ENCODE measurements at places on chromosomes 12 and 14.

DNA sequence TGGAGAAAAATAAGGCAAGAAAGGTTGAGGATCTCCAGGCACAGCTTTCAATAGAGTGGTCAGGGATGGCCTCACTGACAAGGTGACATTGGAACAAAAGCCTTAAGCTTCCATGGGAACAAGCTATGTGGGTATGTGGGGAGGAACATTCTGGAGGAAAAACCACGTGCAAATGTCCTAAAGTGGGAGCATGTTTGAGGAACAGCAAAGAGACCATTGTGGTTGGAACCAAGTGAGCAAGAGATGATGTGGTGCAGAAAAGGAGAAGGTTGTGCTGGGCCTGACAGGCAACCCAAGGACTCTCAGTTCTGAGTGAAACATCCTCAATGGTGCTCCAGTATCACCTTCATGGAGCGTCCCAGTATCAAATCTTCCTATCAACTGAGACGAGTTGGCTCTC is 184.0 kb downstream of the CAND1 start:
- DNase-seq, result no peak

- DNase-seq, result no peak
These were observed 520 bp downstream of the KSR2 start for GRCh38 chr12:117968151-117968789.

- no peak for DNase-seq
These were observed 881 bp downstream of the PYGL start for GRCh38 chr14:50943261-50943942.

DNA sequence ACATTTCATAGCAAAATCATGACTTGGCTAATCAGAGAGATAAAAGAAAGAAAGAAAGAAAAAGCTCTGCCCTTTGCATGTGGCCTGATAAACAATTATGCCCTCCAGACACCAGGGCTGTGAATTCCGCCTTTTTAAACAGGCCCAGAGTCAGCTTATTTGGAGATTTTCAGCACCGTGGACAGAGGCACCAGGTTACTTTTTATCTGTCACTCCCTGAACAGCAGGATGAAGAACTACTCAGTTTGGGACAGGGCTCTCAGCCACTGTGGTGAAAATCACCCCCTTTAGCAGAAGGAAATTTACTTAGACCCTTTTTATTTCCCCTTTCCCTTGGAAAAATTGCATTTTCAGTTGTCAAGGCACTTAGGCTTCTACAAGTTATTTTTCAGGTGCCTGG is 359.9 kb downstream of the NRXN3 start:
- DNase-seq, result no peak

DNA sequence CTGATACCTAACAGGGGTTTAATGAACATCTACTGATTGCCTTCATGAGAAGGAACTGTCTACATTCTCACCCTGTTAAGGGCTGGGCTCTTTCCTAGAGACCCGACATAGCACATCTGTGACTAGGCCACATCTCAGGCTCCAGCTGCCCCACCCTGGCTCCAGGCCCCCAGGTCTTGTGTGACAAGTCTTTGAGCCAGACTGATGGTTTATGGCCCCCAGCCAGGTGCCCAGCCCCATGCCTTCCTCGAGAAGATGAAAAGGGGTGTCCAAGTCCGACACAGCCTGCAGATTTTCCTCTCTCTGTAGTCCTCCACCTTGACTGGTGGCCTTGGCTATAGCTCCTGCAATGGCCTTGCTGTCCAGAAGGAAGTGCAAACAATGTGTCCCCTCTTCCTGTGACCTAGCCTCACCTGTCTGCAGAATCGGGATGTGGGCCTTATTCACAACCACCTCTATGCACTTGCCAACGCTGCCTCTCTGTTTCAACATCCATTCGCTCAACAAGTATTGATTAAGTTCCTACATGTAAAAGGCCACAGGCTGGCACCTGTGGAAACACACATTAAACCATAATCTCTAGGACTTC is 4.2 kb downstream of the ACTN1 start:
- DNase-seq, result no peak

GRCh38 chr12:22474970-22475720 is 69.2 kb downstream of the C2CD5 start:
- DNase-seq, result no peak

- no peak for DNase-seq
These were observed 2.2 kb upstream of the GUCY2C start for GRCh38 chr12:14698555-14698954.

- no peak for DNase-seq
These were observed 152.1 kb downstream of the SLC8A3 start for GRCh38 chr14:70036665-70037064.

DNA sequence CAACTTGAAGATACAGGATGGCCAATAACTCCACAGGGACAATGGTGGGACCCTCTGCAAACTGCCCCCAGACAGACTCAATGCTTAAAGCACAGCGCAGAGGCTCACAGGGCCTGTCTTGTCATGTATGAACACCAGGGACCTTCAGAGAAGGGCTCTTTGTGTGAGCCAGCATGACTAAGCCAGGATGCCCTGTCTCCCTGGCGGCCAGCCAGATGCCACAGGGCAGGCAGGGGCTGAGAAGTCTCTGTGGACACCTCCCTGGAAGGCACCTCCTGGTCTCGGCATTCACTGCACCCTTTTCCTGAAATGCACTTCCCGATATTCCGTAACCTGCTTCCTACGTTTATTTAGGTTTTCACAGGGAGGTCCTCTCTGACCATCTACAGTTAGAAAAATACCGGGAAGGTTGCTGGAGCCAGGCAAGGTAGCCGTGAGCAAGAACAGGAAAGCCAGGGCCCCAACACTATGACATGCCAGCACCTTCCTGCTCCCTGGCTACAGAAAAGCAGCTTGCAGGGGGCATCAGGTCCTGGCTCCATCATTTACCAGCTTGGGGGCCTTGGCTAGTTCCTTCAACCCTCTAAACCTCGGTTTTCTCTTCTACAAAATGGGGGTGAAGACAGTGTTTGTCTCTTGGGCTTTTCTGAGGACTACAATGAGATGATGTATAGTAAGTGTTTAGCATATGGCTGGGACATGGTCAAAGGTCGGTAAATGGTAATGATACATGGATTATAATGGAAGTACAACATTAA is 65.0 kb downstream of the PITPNM2 start:
- no peak for DNase-seq

DNA sequence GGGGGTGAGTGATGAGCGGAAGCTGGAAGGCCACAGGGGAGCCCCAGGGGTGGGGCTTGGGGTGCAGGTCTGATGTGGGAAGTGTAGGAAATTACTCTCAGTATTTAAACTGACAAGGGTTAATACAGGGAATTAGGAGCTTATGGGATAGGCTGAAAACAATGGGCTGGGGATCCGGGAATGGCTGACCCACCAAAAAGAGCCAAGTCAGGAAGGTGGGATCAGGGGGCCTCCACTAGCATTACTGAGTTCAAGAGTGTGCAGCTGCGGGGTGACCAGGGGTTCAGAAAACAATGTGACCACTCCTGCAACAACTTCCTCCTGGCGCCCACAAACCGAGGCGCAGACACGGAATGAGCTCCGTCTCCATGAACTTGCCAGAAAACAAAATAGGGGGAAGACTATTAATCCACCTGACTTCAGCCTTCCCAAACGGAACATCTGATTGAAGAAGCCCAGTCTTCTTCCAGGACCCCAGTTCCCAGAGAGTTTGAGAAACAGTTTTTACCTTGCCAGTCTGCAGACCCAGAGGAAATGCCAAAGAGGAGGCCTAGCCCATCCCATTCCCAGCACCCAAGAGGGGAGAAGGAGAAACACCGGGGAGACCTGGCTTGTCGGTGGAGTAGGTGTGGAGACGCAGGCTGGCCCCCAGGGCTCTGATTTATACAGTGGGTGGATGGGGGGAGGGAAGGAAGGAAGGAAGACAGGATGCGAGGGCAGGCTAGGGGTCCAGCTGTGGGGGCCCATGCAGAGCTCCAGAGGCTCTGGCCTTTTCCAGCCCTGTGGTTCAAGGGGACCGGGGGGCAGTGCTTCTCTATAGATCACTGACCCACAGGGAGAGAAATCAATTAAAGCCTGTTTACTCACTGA is 16.5 kb upstream of the YY1 start:
- DNase-seq, result no peak

- DNase-seq, result no peak
These were observed 34.4 kb downstream of the LIMA1 start for GRCh38 chr12:50248883-50249282.

DNA sequence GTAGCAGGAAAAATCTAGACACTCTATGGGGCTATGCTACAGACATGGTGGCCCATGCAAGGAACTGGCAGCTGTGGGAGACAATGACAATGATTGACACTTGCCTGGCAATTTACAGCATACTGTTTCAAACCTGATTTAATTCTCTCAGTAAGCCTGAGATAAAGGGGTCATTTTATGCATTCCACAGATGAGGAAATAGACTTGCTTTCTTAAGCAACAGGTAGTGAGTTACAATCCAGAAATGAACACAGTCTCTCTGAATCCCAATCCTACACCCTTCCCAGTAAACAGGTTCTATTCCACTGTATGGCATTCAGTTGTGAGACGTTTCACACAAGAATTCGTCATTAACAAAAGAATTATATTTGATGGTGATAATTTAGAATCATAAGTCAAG is 15.5 kb upstream of the PCNX1 start:
- no peak for DNase-seq

GRCh38 chr14:57482120-57482519 is 11.5 kb downstream of the CCDC198 start:
- DNase-seq, result no peak

DNA sequence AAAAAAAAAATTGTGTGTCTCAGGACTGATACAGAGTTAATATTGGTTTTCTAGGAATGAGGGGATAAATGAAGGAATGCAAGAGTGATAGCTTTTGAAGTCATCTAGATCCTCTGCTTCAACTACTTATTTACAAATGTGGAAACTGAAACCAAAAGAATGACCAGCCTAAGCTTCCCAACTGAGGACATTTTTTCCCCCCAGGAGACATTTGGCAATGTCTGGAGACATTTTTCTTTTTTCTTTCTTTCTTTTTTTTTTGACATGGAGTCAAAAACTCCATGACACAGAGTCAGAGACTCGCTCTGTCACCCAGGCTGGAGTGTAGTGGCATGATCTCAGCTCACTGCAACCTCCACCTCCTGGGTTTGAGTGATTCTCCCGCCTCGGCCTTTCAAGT is 15.3 kb downstream of the DLK1 start:
- DNase-seq, result no peak

DNA sequence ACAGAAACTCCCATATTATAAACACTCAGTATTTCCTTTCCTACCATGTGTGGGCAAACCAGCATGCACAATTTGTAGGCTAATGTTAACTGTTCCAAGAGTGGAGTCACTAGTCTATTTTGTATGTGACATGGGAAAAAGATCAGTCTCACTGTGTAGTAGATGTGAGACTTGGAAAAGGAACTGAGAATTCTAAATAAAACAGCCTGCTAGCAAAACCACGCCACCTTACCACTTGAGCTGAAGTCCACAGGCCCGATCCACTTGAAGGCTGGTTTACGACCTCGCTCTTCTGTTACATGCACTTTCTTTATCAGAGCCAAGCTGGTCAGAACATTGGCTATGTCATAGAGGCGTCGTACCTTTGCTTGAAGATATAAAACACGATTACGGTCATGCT is 22.5 kb downstream of the E2F7 start:
- DNase-seq, result no peak

- DNase-seq, result no peak
These were observed 74.4 kb upstream of the VRK1 start for GRCh38 chr14:96722736-96723135.

- no peak for DNase-seq
These were observed 8.3 kb downstream of the MVK start for GRCh38 chr12:109581856-109582255.

DNA sequence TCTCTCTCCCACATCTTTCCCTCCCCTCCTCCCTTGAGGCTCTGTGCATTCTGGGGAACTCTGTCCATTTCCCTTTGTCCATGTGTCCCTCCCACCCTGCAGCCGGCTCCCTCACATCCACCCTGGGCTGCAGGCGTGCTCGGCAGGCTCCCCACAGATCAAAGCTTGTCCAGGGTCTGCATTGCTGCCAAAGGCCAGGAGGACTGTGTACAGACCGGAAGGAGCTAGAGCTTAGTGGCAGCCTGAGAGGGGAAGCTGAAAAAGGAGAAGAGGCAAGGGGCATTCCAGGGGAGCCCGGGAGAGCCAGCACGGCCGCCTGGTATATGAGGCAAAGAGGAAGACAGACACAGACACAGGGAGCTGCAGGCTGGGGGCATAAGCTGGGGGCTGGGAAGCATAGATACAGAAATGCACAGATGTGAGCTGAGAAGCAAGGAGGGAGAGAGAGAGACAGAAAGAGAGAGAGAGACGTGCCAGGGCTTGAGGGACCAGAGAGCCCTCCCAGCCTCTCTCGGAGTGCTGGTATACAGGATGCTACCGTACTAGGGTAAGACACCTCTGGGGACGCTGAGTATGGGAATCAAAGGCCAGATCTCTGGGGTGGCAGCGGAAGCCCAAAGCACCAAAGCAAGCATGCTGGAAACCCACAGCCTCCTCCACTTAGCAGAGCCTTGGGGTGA is 3.3 kb downstream of the CD4 start:
- peak; percentile 38 for DNase-seq

DNA sequence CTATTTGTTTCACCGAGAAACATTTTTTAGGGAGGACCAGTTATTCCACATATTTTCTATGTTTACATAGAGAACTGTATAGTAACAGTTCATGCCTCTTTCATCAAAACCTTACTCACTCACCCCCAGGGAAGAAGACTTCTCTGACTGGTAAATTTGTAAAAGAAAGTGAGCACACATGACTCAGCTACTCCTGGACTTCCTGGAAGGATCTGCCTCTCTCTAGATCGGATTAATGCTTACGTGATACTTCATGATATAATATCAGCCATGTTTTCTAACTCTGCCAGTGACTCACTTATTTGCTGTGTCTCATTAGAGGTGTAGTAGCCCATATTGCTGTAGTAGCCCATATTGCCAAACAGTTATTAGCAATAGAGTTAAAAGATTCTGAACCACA is 494.3 kb upstream of the ATXN7L3B start:
- DNase-seq, result no peak

GRCh38 chr12:52280796-52281560 is 6.5 kb downstream of the KRT86 start:
- DNase-seq, result no peak

- no peak for DNase-seq
These were observed 48.8 kb upstream of the VRK1 start for GRCh38 chr14:96748362-96748761.

DNA sequence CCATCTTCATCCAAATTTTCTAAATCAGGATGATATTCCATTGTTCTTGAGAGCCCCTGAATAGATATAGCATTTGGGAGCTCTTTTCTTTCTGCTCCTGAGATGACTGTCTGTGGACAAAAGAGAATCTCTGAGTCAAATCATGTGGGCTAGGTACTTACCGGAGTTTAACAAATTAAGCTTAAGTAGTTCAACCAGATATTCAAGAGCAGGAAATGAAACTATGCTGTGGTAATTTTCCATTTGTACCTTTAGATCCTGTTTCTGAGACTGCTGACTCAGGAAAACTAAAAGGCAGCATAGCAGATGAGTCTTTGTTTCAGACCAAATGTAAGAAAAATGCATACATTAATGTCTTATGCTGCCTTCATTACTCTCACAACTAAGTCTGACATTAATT is at the start of gene CLEC7A:
CLEC7A (minus strand) TSS at position 158 of the 400 bp plus-strand sequence; CDS start at position 41, 117 bp downstream.
- DNase-seq, result no peak

- DNase-seq, result no peak
These were observed 53.5 kb downstream of the FSCB start for GRCh38 chr14:44453433-44454171.

All from head of caudate nucleus (tissue), 42 donors.